ENCODE measurements at places on chromosomes 12 and 14. TPM values are rescaled to one million over a fixed set of nuclear protein-coding genes. Genes with fewer than 3 reads are reported as not detected.

Gene MMP19
- polyA plus RNA-seq = not detected

Gene CTSG
- polyA plus RNA-seq = not detected

Gene FSCB
- polyA plus RNA-seq = not detected

Gene SRRM4
- not detected for polyA plus RNA-seq

Gene BDKRB2
- not detected for polyA plus RNA-seq

Gene ADCY6
- polyA plus RNA-seq = not detected

Gene FAM90A1
- polyA plus RNA-seq = 0.10 TPM

Gene RTN1
- not detected for polyA plus RNA-seq

Gene AKAP5
- polyA plus RNA-seq = 0.11 TPM

Gene FGF6
- not detected for polyA plus RNA-seq

Gene CLEC12A
- not detected for polyA plus RNA-seq

Gene P2RX2
- polyA plus RNA-seq = not detected
